ENCODE measurements at places on chromosomes 12 and 14.
A peak's percentile ranks its signal among the peaks of the same experiment; 100 is the strongest.

GRCh38 chr12:124745891-124746570 is 117.6 kb downstream of the SCARB1 start:
- peak; percentile 98 for DNase-seq

DNA sequence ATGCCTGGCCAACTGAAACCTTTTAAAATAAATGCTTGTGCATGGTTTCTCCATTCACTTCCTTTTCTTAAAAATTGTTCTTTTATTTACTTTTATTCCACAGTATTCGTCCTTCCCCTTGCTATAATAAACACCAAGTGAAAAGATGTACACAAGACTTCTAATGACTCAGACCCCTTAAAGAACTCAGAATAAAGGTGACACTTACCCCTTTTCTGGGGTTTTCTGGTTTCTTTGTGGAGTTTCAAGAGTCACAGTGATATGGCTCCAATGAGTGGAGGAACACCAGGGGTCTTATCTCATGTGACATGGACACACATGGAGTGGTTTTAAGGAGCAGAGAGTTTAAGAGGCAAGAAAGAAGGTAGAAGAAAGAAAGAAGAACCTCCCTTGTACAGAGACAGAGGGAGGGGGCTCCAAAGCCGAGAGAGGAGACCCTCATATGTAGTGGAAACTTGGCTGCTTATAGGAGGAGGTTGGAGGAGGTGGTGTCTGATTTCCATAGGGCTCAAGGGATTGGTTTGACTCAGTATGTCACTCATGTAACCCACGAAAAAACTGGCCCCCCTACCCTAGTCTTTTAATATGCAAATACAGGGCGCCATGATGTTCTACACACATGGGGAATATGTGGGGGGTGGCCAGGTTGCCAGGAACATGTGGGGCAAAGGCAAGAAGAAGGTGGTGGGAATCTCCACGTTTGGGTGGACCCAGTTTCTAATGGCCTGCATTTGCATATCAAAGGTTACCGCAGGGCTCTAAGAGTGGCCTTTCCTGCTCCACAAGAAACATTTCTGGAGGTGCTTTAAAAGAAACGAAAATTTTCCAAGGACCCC is 22.1 kb upstream of the CD69 start:
- DNase-seq, result no peak

DNA sequence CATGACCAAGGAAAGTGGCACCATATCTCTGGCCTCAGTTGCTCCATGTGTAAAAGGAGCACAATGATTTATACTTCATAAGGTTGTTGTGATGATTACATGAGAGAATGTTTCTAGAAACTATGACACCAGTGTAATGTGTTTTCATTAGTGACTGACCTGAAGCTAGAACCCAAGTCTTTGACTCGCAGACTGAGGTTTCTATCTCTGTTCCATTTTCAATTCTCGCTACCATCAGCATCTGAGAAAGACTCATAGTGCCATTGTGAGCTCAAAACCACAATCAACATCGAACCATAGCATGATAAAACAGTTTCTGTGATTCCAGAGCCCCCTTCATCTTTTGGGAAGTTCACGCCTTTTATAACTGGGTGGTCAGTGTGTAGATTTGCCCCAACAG is 53.8 kb downstream of the STAB2 start:
- no peak for DNase-seq

DNA sequence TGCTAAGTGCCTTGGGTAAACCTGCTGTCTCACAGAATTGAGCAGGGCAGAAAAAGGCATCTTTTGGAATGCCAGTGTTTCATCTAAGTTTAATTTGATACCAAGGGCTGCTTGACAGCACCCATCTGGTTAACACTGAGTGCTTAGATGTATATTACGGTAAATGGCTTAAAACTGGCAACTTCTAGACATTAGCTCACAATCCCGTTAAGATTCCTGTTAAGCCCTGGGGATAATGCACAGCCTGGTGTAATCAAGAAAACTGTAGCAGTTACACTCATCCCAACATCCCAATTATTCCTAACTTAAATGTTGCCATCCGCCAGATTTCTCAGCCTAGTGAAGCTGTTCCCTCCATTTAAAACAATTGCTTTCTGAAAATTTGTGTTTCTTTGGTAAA is 29.9 kb downstream of the PPFIBP1 start:
- DNase-seq, result peak; percentile 53

- no peak for DNase-seq
Measured at GRCh38 chr14:67482231-67483164, 6.0 kb downstream of the TMEM229B start.

DNA sequence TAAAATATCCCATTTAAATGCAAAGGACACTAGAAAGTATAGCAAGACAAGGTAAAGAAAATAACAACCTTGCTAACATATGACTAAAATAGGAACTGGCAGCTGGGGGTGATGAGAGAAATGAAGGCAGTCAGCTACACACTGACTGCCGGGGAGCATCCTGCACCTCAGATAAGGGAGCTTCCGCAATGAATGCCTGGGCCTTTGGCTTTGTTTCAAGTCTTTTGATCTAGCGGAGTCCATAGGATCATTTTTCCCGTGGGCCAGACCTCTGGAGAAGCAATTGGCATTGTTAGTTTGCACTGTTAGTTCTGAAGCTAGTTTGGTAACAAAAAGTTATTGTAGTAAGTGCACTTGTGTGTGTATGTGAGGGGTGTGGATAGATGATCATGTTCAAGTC is 639.9 kb downstream of the DIO2 start:
- peak; percentile 28 for DNase-seq

Data from tongue (tissue), 3 donors.